ENCODE measurements at places on chromosomes 5 and 9.
A peak's percentile ranks its signal among the peaks of the same experiment; 100 is the strongest.

DNA sequence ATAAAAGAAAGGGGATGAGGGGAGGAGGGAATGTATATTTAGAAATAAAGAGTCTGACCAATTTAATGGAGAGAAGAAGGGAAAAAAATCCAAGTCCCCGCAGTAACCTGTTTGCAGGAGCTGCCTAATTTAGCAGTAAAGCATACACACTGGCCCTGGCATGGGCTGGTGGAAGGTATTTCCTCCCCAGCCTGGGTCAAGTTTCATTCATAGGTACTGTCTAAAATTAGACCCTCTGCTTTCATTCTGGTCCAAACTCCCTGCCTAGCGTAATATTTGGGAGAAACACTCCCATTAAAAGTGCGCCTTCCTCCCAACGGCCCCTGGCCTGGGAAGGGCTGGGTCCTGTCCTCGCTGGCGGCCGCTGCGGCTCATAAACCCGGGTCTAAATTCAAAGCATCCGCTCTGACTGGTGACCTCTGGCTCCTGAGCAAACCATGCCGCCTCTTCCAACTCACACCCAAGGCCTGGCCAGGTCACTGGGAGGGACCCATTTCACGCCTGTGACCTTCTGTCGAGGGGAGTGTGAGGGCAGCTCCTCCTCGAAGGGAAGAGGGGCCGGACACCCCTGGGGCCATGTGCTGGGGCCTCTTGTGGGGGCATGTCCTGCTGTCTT is 123.2 kb downstream of the FGF18 start:
- no peak for DNase-seq

GRCh38 chr9:30771163-30771708 is 1613.2 kb upstream of the ACO1 start:
- no peak for DNase-seq

GRCh38 chr5:31211098-31211497 is 17.6 kb downstream of the CDH6 start:
- no peak for DNase-seq

DNA sequence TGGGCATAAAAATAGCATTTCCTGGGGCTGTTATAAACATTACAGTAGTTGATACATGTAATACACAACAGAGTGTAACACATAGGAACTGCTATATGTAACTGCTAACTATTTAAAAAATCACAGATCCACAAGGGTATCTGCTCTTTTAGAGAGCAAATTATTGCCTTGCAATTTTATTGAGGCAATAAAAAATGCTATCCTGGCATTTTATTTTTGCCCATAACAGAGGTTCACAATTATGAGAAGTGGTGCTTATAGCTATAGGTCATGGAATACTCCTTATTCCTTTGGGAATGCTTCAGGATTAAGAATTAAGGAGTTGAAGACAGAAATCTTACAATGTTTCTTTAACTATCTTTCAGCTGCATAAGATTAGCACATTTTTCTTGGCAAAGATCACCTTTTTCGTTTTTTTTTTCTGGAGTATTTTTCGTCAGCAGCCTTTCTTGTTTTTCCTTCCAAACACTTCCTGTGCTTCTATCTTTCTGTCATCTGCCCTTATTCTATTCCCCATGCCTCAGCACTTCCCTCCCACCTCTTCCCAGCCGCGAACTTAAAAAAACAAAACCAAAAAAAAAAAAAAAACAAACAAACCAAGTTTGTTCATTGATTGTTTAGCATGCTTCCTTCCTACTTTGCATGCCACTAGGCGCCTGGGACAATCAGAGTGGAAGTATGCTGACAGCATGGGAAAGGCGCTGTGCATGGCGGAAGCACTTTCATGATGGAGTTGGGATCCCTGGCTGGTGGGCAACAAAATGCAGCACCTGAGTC is 264.2 kb downstream of the MAST4 start:
- DNase-seq: peak; percentile 41

- no peak for DNase-seq
Observed at GRCh38 chr5:28408651-28409050, 1370.3 kb upstream of the CDH9 start.

GRCh38 chr5:72036951-72037350 is 70.3 kb upstream of the MAP1B start:
- no peak for DNase-seq

GRCh38 chr5:34582371-34582770 is 73.8 kb upstream of the RAI14 start:
- DNase-seq: no peak

DNA sequence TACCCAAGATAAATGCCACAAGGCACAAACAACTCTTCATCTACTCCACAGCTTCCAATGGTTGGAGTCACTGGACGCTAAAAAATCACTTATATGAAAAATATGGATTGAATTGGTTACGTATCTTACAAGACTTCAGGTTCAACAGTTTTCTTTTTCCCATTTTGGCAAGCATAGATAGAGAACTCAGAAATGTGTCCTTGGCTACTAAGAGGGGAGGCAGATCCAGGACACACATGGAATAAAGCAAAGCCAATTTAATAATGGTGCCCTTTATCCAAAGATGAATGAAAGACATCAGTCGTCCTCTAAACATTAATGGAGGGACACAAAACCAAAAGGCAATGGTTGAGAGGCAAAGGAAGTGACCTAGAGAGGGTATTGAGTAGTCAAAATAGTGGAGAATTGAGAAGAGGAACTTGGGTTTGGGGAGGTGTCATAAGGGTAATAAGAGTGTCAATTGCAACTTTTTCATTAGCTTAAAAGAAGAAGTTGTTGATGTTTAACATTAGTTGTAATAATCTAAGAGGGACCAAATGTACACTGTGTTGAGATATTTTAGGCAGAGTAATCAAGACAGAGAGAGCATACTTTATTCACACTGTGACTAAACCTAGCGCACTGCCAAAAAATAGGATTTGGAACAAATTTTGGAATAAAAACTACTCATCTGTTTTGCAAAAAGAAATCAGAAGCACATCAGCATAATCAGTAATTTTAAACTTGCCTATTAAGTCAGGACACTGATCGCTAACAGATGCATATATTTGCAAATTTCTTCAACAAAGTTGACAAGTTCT is 308.2 kb downstream of the ARL15 start:
- no peak for DNase-seq

Data from fibroblast of skin of right quadriceps (primary cell).